ENCODE measurements at places on chromosomes 16 and 17.

GRCh38 chr16:22222998-22223397, 16.9 kb downstream of the EEF2K start:
- no peak for DNase-seq

DNA sequence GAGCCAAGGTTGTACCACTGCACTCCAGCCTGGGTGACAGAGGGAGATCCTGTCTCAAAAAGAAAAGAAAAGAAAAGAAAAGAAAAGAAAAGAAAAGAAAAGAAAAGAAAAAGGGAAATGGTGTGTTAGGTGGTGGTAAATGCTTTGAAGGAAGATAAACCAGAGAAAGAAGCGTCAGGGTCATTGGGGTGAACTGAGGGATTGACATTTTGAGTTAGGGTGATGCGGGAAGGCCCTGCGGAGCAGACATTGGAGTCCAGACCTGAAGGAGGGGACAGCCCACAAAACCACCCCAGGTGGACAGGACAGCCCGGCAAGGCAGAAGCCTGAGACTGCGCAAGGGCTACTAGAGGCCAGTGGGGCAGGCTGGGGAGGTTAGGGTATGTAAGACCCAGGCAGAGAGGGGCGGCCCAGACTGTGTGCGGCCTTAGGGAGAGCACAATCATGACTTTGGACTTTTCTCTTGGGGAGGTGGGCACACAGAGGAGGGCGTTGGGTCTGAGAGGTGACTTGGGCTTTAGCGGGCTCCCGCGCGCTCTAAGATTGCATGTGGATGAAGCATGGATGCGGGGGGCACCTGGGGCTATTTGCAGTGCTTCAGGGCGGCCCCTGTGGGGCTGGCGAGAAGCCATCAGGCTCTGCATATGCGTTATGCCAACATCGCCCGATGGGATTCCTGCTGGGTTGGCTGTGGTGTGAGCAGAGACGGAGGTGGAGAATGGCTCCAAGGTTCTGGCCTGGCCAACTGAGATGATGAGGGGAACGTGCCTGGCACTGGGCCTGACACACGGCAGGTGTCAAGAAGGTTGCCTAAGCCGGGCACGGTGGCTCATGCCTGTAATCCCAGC, 3.3 kb upstream of the GAA start:
- no peak for DNase-seq

DNA sequence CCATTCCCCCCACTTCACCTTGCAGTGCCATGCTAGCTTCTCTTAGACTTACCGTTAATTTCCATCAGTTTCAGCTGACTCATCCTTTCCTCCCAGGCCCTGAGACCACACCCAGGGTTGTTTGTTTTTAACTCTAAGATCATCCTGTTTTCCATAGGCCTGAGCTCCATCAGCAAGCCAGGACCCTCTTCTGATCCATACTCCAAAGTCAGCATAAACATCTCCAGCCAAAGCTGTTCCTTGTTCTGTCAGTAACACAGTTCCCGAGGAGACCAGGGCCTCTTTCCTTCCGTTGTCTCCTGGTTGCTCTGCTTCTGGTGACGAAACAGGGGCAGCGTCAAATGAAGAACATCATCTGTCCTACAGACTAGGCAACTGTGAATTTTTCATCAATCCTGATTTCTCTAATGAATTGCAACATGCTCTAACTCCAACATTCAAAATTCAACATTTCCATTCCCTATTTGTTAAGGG, 83.8 kb upstream of the HNF1B start:
- no peak for DNase-seq

- no peak for DNase-seq
These were observed 94.4 kb upstream of the CIBAR2 start for GRCh38 chr16:85206472-85207356.

GRCh38 chr16:48885471-48885870, 275.5 kb upstream of the N4BP1 start:
- no peak for DNase-seq

GRCh38 chr16:86585821-86586611, 7.7 kb downstream of the FOXL1 start:
- DNase-seq: no peak

- DNase-seq: no peak
These were observed 27.2 kb downstream of the MGRN1 start for GRCh38 chr16:4651827-4652226.

GRCh38 chr17:41705271-41705991, 6.7 kb upstream of the GAST start:
- no peak for DNase-seq

GRCh38 chr17:17221329-17221728, 15.2 kb upstream of the PLD6 start:
- no peak for DNase-seq

DNA sequence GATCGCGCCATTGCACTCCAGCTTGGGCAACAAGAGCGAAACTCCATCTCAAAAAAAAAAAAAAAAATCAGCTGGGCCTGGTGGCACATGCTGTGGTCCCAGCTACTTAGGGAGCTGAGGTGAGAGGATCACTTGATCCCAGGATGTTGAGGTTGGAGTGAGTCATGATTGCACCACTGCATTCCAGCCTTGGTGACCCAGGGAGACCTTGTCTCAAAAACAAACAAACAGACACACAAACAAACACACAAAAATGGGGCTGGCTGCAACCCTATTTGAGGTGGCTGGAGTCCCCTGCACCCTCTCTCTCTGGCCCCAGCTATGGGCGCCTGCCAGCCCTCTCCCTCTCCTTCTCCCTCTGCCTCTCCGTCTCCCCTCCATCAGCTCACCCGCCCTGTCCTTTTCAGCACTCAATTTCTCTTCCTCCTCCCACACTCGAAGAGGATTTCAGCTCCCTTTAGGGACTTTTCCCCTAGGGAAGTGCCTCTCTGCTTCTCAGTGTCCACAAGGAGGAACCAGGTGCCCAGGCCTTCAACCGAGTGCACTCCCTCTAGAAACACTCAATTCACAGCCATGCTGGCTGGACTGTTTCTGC, 17.5 kb upstream of the TFAP4 start:
- no peak for DNase-seq

DNA sequence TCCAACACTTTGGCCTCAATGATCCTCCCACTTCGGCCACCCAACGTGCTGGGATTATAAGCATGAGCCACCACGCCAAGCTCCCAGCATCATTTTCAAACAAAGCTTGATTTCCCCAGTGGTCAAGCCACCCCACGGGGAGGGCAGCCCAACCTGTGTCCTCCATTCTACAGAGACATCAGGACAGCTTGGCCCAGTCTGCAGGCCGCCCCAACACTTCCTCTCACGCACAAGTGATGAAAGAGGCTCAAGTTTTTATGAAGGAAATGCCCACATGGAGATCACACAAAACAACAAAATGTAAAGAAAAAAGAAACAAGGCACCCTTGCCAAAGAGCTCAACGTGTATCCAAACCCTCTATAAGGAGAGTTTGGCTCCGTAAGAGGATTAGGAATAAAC, 112.4 kb downstream of the XYLT1 start:
- DNase-seq: no peak

GRCh38 chr17:56830726-56831368, 2.9 kb downstream of the C17orf67 start:
- DNase-seq: no peak

DNA sequence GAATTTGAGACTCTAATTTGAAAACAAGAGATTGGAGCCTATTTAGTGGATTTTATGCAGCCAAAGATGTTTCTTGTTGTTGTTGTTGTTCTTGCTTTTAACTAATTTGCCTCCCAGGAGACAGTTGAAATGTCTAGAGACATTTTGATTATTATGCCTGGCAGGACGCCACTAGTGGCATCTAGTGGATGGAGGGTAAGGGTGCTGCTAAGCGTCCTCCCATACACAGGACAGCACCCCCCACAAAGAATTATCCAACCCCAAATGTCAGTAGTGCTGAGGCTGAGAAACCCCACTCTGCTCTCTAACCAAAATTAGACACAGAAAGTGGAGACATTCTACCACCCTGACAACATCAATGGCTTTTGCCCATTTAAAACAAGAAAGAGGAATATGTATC, 15.4 kb upstream of the HSBP1 start:
- DNase-seq: no peak

DNA sequence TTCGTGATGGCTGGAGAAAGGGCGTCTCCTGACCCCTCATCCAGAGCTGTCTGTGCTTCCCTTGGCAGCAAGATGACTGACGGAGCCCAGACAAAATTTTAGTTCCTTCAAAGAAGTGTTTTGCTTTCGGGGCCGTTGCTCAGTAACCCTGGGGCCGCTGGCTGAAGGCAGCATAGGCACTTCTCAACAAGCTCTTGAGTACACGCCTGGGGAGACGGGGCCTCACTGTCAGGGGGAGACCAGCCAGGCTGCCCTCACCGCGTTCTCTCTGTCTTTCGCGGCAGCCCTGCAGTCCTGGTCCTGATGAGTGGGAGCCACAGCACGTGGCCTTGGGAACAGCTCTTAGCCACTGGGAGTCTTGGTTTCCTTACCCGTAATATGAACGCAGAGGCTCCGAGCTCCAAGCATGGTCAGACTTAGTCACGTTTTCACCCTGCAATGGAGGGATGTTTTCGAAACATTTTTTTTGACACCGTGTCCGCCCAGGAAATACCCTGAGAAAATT, 86.0 kb downstream of the IRF8 start:
- no peak for DNase-seq

- DNase-seq: no peak
These were observed 169.0 kb upstream of the IRX6 start for GRCh38 chr16:55154956-55155355.

DNA sequence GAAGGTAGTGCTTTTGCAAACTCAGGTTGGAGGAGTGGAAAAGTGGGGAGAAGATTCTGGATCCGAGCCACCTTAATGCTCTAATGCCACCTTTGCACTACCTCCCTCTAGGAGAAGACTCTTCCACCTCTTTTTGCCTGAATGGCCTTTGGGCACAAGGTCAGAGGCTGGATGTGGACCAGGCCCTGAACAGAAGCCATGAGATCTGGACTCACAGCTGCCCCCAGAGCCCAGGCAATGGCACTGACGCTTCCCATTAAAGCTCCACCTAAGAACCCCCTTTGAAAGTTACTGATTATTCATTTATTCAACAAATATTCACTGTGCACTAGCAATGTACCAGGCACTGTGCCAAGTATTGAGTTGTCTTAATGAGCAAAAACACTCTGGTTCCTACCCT, 3.2 kb downstream of the SHBG start:
- DNase-seq: no peak

GRCh38 chr16:64858076-64858475, 263.8 kb downstream of the CDH11 start:
- DNase-seq: no peak

GRCh38 chr16:55329791-55330428, 5.9 kb downstream of the IRX6 start:
- DNase-seq: no peak

DNA sequence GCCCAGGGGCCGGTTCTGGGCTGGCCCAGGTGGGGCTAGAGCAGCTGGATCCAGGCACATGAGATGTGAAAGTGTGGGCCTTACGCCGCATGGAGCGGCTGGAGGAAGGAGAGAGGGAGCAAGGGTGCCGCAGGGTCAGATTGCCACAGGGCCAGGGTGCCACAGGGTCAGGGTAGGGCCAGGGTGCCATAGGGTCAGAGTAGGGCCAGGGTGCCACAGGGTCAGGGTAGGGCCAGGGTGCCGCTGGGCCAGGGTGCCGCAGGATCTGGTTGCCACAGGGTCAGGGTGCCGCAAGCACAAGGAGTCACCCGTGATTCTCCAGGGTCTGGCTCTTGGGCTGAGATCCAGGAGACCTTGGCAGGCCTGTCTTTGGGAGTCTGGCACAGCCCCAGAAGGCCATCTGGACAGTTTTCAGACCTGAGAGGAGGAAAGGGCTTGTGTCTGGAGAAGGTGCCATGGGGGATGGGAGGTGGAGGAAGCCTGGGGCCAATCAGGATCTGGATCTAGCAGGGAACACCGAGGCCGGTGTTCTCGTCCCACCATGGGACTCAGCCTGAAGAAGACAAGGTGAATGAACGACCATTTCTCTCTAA, 13.1 kb upstream of the LASP1NB start:
- DNase-seq: peak; percentile 6

GRCh38 chr17:80962356-80963329, 29.0 kb upstream of the CHMP6 start:
- DNase-seq: no peak

DNA sequence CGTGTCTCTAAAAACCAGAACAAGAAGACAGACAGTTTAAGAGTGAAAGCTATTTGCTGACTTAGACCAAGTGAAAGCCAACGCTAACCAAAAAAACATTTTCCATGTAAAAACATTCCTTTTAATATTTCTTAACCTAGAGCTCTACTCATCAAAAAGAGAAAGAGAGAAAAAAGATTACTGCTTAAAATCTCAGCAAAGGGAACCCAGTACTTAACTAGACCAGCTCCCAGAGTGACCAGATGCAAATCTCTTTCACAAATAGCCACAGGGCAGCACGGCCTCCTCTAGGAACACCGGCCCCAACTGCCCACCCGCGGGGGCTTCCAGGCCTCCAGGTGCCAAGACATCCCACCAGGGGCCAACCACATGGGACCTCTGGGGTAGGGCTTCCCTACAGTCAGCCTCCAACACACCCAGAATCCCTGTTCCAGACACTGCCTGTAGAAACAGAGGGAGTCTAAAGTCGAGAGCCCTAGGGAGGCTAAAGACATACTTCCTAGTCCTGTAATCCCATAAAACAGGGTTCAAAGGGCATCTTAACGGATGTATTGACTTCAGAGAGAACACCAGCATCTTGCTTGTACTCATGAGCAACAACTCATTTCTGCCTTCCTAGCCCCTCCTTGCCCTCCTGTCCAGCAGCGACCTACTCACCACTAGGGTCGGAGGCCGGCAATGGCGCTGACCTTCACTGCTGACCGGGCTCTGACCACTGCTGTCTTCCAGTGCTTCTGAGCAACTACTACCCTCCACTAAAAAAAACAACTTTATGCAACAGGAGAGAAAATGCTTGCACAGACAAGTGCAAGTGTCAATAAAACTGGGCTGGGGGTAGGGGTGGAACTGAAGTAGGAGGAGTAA, 21.3 kb downstream of the ZCCHC14 start:
- no peak for DNase-seq

- no peak for DNase-seq
These were observed 19.1 kb downstream of the CUEDC1 start for GRCh38 chr17:57935833-57936807.

- no peak for DNase-seq
These were observed 43.7 kb upstream of the CDRT4 start for GRCh38 chr17:15511142-15511541.
